Parietal lobe (tissue), 2 donors: ENCODE measurements at places on chromosomes 12 and 14. TPM values are rescaled to one million over a fixed set of nuclear protein-coding genes. Genes with fewer than 3 reads are reported as not detected.

CIT gene
- 24.4 TPM for total RNA-seq

KERA gene
- 0.31 TPM for total RNA-seq

PMEL gene
- total RNA-seq = not detected

GZMH gene
- total RNA-seq = not detected

CLEC1B gene
- not detected for total RNA-seq

LRP1-AS gene
- not detected for total RNA-seq

RNASE3 gene
- not detected for total RNA-seq

KITLG gene
- total RNA-seq = 70.4 TPM

SLC4A8 gene
- total RNA-seq = 66.7 TPM

PROX2 gene
- not detected for total RNA-seq

KRT81 gene
- total RNA-seq = not detected

MAP1LC3B2 gene
- total RNA-seq = 4.1 TPM

JAG2 gene
- total RNA-seq = 31.3 TPM

GAPDH gene
- 1,745 TPM for total RNA-seq

PRPF39 gene
- total RNA-seq = 87.0 TPM

RTN1 gene
- total RNA-seq = 797 TPM
